ENCODE measurements at places on chromosomes 12 and 14.

- DNase-seq: no peak
Measured at GRCh38 chr14:38000340-38000739, 207.4 kb upstream of the SSTR1 start.

- DNase-seq: no peak
Measured at GRCh38 chr12:9363145-9363544, 154.9 kb upstream of the PZP start.

- no peak for DNase-seq
Measured at GRCh38 chr12:104411826-104412641, 44.7 kb upstream of the CHST11 start.

DNA sequence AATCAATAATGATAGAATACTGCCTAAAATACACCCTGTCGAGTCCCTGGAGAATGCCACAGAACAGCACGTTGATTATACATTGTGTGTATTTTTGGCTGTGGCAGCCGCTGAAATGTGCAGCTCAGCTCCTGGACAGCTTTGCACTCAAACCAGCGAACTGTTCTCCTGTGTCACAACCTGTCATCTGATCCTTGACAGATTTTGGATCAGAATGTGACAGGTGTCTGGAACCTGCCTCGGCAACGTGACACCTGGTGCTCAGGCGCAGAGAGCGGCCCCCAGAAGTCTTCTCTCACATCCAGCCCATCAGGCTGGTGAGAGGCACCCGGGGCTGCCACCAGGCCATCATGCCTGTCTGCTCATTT is 19.3 kb downstream of the MVK start:
- no peak for DNase-seq

GRCh38 chr12:114395755-114396152 is 10.2 kb downstream of the TBX5 start:
- DNase-seq: no peak

GRCh38 chr14:87652278-87652677 is 340.7 kb downstream of the GALC start:
- no peak for DNase-seq

DNA sequence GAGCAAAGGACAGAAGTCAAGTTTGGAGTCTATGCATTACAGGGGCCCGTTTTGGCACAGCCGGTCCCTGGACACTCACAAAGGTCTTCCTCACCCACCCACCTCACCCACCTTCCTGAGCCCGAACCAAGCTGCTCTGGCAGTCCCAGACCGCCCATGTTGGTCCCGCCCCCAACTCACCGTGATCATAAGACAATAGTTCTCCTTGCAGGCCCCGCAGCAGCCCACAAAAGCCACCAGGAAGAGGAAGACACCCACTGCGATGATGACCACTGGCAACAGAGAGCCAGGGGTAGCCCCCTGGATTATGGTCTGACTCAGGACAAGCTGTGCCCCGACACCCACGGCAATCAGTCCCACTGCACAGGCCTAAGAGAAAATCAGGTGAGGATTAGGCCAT is 1.8 kb downstream of the CD63 start:
- no peak for DNase-seq

DNA sequence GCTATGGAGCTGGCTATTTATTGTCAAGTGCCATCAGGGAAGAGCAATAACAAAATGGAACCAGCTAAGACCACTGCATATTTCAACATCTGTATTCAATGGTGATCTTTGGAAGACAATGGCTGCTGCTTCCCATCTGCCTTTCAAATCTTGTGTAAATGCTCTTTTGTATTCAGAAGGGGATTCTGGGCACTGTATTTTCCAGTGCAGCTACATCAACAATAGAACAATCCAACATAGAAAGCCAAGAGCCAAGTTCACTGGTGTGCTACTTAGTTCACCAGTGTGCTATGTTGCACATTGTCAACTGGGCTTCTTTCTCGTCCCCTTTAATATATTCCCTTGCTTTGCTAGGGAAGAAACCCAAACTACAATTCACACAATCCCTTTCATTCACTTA is 128.8 kb upstream of the OR4E1 start:
- no peak for DNase-seq

GRCh38 chr12:108724054-108724889 is 7.0 kb downstream of the CORO1C start:
- no peak for DNase-seq

- no peak for DNase-seq
Measured at GRCh38 chr14:93962701-93963601, 13.4 kb downstream of the ASB2 start.

DNA sequence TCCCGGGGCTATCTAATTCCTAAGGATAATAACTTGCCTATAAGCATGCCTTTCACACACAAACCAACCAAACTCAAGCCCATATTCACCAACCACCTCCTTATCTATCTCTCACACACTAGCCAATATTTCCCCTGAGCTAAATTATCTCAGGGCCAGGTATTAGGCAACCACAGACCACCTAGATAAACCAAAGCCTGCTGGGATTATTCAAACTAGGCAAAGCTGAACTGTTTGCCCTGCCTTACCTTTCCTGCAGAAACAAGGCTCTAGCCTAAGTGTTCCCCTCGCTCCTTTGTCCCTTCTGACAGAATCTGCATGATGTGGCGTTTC is 114.7 kb upstream of the EEA1 start:
- no peak for DNase-seq

- DNase-seq: no peak
Measured at GRCh38 chr12:46627686-46628085, 198.1 kb downstream of the SLC38A4 start.

GRCh38 chr14:30312214-30312613 is 246.7 kb upstream of the G2E3 start:
- no peak for DNase-seq

GRCh38 chr12:123115409-123116121 is 35.3 kb downstream of the PITPNM2 start:
- DNase-seq: no peak

DNA sequence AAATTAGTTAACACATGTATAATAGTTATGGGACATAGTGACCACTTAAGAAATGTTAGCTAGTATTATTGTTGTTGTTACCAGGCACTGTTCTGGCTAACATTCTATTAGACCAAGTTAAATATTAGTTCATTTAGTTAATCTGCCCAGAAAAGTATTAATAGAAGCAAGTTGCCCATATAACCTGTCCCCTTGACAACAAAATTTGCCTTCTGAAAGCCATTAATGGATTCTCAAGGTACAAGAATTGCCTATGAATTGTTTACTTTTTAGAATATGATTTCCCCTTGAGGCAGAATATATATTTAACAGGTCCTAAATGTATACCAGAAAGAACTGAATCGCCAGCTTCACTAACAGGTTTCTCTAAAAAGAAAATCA is 167.3 kb upstream of the TMCC3 start:
- DNase-seq: no peak

GRCh38 chr12:13857750-13858149 is 123.7 kb downstream of the GRIN2B start:
- DNase-seq: no peak

- no peak for DNase-seq
Measured at GRCh38 chr12:130706311-130706710, 9.8 kb downstream of the RIMBP2 start.

- no peak for DNase-seq
Measured at GRCh38 chr14:74864198-74864597, 11.7 kb downstream of the PROX2 start.

- DNase-seq: no peak
Measured at GRCh38 chr12:19517583-19517982, 78.3 kb downstream of the AEBP2 start.

- DNase-seq: no peak
Measured at GRCh38 chr12:44294649-44295048, 458.8 kb downstream of the TMEM117 start.

DNA sequence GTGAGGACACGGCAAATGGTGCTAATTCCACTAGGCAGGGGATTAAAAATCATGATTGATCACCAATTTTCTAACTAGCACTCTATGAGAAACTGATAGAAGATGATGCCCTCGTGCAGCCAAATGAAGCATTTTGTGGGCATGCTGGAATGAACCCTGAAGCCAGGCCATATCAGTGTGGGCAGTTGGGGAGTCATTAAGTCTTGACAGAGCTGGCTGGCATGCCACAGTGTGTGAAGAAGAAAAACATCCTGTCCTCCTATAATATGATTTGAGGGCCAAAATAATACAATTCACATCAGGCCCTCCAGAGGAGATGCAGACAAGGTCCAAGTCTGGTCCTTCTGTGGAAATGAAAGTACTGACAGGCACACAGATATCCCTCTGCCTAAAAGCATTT is 107.1 kb downstream of the TMTC1 start:
- DNase-seq: no peak

- DNase-seq: no peak
Measured at GRCh38 chr14:50099335-50099734, 17.0 kb downstream of the VCPKMT start.

- DNase-seq: no peak
Measured at GRCh38 chr12:101745481-101745880, 6.2 kb upstream of the SYCP3 start.

DNA sequence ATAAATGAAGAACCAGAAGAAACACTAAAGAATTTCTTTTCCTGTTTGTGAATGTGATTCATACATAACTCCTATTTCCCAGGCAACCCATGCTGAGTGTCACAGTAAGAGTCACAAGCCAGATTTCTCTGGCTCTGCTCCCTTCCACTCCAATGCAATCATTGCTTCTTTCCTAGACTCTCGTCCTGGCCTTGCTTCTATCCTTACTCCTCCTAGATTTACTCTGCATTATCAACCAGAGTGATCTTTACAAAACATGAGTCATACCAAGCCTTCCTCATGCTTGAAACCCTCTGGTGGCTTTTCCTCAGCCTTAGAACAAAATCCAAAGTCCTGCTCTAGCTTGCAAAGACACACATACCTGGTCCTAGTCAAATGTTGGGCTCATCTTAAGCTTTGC is 13.3 kb downstream of the IL22 start:
- DNase-seq: no peak

DNA sequence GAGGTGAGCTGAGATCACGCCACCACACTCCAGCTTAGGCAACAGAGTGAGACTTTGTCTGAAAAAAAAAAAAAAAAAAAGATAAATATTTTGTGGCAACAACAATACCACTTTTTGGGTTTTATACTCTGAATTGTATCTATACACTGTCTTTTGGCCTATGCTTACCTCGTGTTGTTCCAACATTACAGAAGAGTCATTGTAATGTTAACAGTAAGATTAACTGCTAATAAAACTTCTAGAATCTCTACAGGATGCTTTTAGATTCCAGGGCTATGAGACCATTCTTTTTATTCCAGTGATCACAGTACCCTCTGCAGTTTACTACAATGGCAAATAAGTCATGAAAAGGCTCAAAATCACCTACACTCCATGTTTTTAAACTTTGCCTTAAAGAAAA is 11.6 kb downstream of the IFT81 start:
- DNase-seq: no peak

GRCh38 chr14:88522393-88522792 is 32.4 kb downstream of the PTPN21 start:
- DNase-seq: no peak

- no peak for DNase-seq
Measured at GRCh38 chr12:51721282-51721940, 127.1 kb downstream of the FIGNL2 start.

- DNase-seq: no peak
Measured at GRCh38 chr12:62673028-62673815, 206.6 kb downstream of the MON2 start.

GRCh38 chr14:92733007-92733406 is 15.4 kb downstream of the LGMN start:
- no peak for DNase-seq

- DNase-seq: no peak
Measured at GRCh38 chr14:27371209-27371608, 773.4 kb upstream of the NOVA1 start.

- DNase-seq: no peak
Measured at GRCh38 chr14:19974844-19975243, 547 bp upstream of the OR4K15 start.

GRCh38 chr14:61037215-61037614 is 56.2 kb downstream of the SLC38A6 start:
- no peak for DNase-seq

DNA sequence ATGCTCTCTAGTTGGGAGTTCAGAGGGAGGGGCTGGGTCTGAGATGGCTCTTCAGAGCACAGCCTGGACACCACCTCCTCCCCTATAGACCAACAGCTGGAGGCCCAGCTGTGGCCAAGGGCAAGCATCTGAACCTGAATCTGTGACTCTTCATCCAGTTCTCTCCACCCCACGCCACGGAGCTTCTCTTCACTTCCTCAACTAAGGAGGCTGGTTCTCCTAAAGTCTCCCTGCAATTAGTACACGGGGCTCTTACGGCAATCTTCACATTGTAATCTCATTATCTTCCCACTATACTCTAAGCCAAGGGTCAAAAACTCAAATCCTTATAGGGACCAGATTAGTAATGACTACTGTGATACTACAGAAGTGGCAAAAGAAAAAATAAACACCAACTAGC is 9.8 kb downstream of the NRDE2 start:
- no peak for DNase-seq

DNA sequence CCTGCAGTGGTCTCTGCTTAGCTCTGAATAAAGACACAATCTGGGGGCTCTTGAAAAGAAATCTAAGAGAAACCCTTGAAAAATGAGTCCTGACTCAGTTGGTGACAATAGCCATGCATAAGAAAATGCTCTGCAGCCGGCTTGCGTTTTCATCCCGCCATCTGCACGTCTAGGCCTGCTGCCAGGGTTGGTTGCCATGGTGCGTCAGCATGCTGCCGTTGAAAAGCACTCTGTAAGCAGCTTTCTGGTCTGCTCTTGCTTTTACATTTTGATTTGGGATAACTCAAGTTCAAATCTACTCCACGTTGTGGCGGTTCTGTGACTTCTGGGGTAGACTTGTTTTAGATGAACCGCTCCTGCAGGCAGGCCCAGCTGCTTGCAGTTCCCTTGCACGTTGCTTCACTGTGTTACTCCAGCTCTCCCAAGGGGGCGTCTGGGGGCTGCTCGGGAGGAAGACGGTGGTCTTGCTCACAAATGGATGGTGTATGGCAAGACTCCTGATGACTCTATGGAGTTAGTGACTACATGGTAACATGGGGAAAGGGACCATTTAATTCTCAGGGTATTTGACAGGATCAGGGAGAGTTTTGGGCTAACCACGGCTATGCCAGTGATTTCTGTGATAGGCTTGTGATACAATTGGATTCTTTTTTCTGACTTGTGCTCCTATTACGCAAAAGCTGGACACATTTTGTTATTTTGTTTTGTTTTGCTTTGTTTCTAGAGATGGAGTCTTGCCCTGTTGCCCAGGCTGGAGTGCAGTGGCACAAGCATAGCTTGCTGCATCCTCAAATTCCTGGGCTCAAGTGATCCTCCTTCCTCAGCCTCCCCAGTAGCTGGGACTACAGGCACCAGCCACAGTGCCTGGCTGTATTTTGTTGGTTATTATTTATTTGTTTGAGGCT is 15.8 kb downstream of the WNT5B start:
- no peak for DNase-seq

- DNase-seq: no peak
Measured at GRCh38 chr14:90534091-90534837, 137.4 kb downstream of the CALM1 start.

Measured in left renal pelvis (tissue), 4 donors.